Retinal pigment epithelial cell (primary cell): ENCODE measurements at places on chromosomes 3 and 15.

DNA sequence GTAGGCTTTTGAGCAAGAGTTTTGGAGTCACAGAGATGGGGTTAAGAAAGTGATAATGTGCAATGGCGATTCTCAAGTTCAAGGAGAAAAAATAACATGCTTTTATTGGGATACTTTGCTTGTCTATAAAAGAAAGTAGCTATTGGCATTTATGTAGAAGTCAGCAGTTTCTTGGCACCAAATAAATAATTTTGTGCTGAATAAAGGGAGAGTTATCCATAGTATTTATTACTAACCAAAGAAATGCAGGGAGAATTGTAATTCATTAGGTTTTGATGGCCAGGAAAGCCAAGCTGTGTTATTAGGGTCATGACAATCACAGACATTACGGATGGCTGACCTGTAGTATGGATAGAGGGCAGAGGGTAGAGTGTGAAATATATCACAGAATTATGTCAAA is 33.1 kb downstream of the BTD start:
- no peak for DNase-seq

GRCh38 chr3:46915297-46915822 is 37.8 kb downstream of the PTH1R start:
- DNase-seq, result no peak

GRCh38 chr15:70053001-70053715 is 44.6 kb downstream of the TLE3 start:
- no peak for DNase-seq

- no peak for DNase-seq
These were observed 27.0 kb downstream of the GRK7 start for GRCh38 chr3:141790171-141790570.

GRCh38 chr3:23017801-23018200 is 185.3 kb upstream of the UBE2E2 start:
- DNase-seq, result no peak

DNA sequence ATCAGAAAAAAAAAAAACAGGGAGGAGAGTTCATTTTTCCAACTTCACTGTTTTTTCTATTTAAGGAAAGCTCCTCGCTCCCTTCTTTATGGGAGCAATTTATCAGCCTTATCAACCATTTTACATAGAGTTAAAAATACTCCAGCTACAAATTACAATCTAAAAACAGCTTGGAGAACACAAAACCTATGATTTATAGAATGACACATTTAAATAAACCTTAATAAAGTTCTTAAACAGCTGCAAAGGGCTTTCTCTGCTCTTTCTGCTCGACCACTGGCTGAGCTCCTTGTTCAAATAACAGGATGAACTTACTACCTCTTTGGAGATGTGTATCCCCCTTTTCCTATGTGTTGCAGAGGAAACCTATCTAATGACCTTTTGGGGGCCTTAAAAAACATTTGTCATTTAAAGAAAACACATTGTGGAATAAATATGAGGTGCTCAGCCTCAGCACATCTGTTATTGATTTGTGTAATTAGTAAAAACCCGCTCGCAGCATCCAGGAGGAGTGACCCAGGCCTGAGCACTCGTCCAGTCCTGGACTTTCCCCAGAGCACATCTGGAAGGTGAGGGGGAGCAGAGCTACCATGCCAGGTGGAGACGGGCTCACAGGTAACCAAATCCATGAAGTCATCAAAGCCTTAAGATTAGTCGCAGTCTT is 231.2 kb downstream of the ATP8B4 start:
- DNase-seq, result no peak
